H9 (cell line): ENCODE measurements at places on chromosomes 3 and 15. TPM values are rescaled to one million over a fixed set of nuclear protein-coding genes. Genes with fewer than 3 reads are reported as not detected.
A peak's percentile ranks its signal among the peaks of the same experiment; 100 is the strongest.

- no peak for DNase-seq
Observed at GRCh38 chr3:48837163-48837562, 10.5 kb downstream of the PRKAR2A start.

DNA sequence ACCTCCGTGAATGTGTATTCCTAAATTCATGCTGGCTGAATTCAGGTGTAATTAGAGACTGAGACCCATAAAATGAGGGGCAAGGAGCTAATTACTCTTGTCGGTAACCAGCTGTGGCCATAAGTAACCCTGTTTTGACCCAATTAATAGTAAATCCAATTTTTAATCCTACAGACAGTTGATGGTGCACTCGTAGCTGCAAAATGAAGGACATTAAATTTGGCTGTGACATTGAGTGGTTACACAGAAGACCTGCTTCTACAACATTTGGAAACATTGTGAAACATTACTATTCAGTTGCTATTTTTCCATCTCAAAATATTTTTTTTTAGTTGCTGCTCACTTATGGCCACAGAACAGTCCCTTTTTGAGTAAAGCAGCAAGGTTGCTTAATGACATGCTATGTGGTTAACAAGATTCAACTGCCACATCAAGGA is 33.0 kb downstream of the MBNL1 start:
- DNase-seq: no peak

- no peak for DNase-seq
Observed at GRCh38 chr3:28940530-28940929, 340.3 kb upstream of the RBMS3 start.

DNA sequence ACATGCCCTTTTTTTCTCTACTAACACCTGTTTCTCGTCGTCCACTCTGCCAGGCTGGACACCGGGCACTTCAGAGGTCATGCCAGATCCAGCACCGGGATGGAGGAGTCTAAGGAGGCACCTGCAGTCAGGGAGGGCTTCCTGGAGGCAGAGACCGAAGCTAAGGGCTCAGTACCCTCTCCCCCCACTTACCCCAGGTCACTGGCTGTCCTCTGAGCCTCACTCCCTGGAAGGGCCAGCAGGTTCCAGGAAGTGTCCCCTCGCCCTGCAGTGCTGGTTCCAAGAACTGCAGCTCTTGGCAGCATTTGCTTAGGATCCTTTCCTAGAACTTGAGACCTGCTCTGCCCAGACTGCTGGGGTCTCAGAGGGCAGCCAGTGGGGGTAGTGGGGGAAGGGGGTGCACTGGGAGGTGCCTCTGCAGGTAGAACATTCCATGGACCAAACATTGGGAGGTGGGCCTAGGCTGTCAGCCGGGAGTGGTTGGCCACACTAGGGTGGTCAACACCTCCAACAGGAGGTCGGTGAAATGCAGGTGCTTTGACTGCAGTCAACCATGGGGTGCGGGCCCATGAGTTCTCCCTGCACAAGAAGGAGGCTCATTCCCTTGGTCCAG is 11.3 kb downstream of the CISH start:
- no peak for DNase-seq

DNA sequence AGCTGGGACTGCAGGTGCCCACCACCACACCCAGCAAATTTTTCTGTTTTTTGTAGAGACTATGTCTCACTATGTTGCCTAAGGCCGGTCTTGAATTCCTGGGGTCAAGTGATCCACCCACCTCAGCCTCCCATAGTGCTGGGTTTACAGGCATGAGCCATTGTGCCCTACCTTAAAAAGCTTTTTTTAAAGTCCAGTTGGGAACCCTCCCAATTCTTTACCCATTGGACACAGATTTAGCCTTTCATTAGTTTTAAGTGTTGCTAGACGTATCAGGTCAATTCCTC is 1.7 kb upstream of the DENND4A start:
- DNase-seq: no peak

DNA sequence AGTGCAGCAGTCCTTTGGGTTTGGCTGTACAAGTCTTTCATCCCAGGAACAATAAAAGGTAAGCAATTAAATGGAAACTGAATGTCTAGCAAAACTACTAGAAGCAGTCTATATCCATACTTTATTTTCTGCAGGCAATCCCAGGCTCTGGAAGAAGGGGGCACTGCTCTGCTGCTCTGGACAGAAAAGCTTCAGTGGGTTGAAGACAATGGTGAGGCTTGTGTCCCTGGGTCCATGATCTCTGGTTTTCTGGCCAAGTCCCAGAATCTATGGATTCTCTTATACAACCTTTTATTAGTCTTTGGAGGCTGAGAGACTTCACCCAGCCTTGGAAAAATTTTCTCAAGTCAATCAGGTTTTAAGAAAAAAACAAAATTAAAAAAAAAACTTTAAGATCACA is 35.6 kb downstream of the SCAP start:
- no peak for DNase-seq

GRCh38 chr3:11764931-11765363 is 81.7 kb downstream of the TAMM41 start:
- DNase-seq: no peak

DNA sequence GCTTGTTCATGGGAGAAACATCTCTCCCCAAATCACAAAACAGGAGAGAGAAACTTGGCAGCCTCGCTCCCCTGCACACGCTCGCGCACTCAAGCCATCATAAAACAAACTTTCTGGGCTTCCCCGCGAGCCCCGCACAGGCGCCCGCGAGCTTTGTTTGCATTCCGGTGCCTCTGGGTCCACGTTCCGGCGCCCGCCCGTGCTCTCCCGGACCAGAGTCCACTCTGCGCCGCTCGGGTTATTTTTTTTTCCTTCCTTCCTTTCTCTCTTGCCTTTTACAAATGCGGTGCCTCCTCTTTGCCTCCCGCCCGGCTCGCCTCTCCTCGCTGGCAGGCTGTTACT is 363 bp downstream of the MAGI1 start:
- no peak for DNase-seq

GRCh38 chr3:171556574-171557145 is 96.5 kb upstream of the TNIK start:
- no peak for DNase-seq

DNA sequence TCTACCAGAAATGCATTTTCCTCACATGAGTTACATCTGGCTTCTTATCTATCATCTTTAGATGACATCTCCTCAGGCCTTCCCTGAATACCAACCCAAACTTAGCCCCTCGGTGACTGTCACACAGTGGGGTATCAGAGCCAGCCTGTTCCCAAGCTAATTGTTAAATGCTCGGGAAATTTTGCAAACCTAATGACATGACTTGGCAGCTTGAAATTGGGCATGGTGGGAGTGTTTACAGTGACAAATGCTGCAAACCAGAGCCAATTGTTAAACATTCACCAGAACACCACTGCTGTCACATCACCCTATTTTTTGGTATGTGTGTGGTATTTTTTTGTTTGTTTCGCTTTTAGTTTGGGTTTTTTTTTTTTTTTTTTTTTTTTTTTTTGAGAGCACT is 130.8 kb downstream of the HCN4 start:
- no peak for DNase-seq

DNA sequence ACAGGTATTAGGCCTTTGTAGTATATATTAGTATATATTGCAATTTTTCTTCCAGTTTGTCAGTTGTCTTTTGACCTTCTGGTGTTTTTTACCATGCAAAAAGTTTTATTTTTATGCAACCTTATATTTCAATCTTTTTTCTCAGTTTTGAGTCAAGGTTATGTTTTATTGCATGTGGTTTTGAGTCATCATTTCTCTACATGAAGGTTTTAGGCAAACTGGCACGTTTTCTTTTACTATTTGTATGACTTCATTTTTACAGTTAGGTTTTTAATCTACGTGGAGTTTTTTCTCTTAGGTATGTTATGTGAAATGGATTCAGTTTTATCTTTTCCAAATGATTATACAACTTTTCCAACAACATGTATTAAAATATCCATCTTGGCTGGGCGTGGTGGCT is 36.8 kb upstream of the TCAIM start:
- DNase-seq: no peak

DNA sequence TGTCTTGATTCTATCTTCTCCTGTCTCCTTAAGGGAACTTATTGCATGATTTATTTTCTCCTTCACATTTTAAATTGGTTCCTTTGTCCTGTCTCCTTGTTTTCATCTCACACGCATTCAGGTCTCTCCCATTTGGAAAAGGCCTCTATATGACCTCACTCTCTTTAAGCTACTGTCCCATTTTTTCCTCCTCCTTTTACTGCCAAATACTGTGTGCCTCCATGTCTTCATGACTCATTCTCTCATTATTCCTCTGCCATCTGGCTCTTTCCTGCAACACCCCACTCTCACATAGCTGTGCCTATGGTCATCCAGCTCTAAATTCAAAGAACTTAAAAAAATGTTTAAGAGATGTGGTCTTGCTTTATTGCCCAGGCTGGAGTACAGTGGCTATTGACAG is 48.0 kb downstream of the TYRO3 start:
- DNase-seq: no peak

DNA sequence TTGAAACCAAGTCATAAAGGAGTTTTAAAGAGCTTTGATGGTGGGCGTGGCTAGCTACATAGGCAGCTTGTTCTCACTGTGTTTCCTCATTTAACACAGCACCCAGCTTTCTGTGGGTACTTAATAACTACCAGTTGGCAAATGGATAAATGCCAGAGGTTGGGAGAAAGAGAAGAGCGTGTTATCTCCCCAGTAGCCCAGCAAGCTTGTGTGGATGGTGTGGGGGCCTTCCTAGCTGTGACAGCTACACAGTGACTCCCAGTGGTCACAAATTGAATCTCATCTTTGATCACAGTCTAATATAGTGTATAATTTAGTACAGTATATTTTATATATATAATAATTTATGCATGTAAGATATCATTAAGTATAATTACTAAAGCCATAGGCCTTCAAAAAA is 984.1 kb downstream of the EPHA3 start:
- DNase-seq: peak; percentile 43

GRCh38 chr15:65081758-65082157 is 5.2 kb downstream of the KBTBD13 start:
- DNase-seq: no peak

- no peak for DNase-seq
Observed at GRCh38 chr3:13599887-13600450, 51.0 kb downstream of the FBLN2 start.

Gene PRTG
- total RNA-seq: 4.4 and 5.7 TPM in 2 replicates

Gene LRRK1
- 3.2 and 4.0 TPM in 2 replicates for total RNA-seq

Gene CISH
- total RNA-seq: 1.7 and 2.2 TPM in 2 replicates

Gene SLCO2A1
- 0.68 and 0.98 TPM in 2 replicates for total RNA-seq

Gene CKMT1B
- total RNA-seq: 31.0 and 36.7 TPM in 2 replicates

Gene IL5RA
- not detected in 2 replicates for total RNA-seq

Gene FILIP1L
- total RNA-seq: 0.07 and 0.22 TPM in 2 replicates

Gene LRTM1
- total RNA-seq: not detected in 2 replicates
